ENCODE measurements at places on chromosomes 1 and 21.
A peak's percentile ranks its signal among the peaks of the same experiment; 100 is the strongest.

- DNase-seq = no peak
Measured at GRCh38 chr1:65751961-65752360, 40.7 kb upstream of the PDE4B start.

GRCh38 chr1:15261155-15262002 is 14.4 kb downstream of the FHAD1 start:
- no peak for DNase-seq

- DNase-seq = peak; percentile 64
Measured at GRCh38 chr1:58782178-58783089, 1.4 kb downstream of the JUN start.

GRCh38 chr1:234667600-234668576 is 57.9 kb upstream of the IRF2BP2 start:
- no peak for DNase-seq

DNA sequence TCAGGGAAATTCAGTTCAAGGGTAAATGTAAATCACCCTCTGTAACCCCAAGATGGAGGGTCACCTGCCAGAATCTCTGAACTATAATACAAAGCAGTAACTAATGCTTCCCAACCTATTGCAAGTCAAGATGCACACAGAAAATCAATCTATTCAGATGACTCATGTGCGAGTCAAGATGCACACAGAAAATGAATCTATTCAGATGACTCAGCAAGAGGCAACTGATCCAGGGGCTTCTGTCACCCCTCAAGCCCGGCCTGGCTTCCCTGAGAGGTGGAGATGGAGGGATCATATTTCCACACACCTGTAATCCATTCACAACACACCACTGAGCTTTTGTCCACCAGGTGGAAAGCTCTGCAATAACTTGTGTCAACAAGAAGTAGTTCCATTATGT is 17.4 kb upstream of the HIVEP3 start:
- DNase-seq = peak; percentile 85

DNA sequence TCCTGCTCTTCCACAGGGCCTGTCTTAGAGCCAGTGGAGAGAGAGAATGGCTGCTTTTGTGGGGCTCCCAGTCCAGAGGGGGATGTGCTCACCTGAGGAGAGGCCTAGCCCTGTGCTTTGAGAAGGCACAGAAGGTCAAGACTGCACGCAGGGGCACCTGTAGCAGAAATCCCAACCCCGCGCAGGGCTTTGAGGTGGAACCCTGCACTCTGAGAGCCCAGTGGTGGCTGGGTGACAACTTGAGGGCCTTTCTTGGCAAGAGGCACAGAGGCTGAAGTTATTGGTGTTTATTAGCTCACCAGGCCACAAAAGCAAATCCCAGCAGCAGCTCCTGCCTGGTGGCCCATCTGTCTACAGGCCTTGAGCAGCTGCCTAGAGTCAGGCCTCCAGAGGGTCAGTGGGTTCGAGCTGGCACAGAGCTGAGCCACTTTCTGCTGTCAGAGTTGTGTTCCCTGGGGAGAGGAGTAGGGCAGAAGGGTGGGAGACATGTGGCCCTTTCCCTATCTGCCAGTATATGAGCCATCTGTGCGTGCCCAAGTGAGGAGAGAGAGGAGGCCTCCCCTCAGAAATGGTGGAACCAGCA is 31.4 kb downstream of the SZRD1 start:
- no peak for DNase-seq

GRCh38 chr1:70509996-70510876 is 99.2 kb downstream of the CTH start:
- peak; percentile 67 for DNase-seq

DNA sequence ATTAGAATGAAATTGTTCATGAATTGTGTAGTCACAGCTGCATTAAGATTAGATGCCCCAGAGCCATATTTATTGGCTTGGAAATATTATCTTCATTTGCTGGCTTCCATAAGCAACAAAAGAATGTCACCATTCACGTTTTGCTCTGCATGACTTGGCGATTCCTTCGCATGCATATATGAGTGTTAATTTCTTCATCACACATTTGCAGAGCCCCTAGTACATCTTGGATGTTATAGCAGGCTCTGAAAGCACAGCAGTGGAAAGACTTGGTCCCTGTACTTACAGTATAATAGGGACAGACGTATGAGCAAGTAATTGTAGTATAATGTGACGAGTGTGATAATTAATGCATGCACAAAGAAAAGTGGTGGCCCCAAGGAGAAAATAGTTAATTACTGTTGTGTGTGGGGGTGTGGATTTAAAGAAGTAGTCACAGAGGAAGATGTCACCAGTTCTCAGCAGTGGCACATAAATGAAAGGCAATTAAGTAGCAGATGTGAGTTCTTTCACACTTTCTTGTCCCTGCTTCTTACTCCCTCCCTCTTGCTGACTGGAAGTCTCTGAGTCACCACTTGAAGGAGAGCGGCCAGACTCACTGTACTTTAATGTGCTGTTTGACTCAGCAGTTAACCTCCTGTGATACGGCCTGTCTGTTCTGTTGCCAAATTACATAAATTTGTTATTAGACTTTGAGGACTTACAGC is 21.0 kb downstream of the S100A10 start:
- DNase-seq = peak; percentile 52

- DNase-seq = no peak
Measured at GRCh38 chr1:39016604-39017171, 9.5 kb upstream of the NDUFS5 start.

GRCh38 chr21:43985690-43986251 is 26.3 kb upstream of the TRAPPC10 start:
- DNase-seq = no peak

Measured in NCI-H1105 treated with DMSO at 0.1 percent for 48 hours (cell line).